ENCODE measurements at places on chromosomes 1 and 21. TPM values are rescaled to one million over a fixed set of nuclear protein-coding genes. Genes with fewer than 3 reads are reported as not detected.

DNA sequence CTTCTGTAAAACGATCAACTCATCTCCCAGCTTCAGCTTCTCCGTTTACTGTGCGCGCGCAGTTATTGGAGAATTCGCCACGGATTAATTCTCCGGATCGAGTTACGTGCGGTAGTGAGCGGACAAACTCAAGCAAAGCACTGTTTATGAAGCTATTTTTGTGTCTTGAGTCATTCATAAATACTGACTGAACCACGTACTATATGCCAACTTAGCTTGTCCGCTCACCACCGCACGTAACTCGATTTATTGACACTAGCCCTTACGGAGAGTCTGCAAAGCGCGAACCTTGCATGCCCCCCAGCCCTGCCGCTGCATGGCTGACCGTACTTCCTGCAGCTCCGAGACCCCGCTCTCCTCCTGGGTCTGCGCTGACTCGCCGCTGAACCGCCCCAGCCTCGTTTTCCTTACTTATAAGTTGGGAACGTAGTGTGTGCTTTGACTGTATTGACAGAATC lies 773 bp downstream of the CHD1L start:
- DNase-seq, result no peak
- H3K27me3 ChIP-seq, result no peaks in the 10 kb centered on the region
- H3K4me1 ChIP-seq, result peaks cover 18% of the 10 kb centered on the region

DNA sequence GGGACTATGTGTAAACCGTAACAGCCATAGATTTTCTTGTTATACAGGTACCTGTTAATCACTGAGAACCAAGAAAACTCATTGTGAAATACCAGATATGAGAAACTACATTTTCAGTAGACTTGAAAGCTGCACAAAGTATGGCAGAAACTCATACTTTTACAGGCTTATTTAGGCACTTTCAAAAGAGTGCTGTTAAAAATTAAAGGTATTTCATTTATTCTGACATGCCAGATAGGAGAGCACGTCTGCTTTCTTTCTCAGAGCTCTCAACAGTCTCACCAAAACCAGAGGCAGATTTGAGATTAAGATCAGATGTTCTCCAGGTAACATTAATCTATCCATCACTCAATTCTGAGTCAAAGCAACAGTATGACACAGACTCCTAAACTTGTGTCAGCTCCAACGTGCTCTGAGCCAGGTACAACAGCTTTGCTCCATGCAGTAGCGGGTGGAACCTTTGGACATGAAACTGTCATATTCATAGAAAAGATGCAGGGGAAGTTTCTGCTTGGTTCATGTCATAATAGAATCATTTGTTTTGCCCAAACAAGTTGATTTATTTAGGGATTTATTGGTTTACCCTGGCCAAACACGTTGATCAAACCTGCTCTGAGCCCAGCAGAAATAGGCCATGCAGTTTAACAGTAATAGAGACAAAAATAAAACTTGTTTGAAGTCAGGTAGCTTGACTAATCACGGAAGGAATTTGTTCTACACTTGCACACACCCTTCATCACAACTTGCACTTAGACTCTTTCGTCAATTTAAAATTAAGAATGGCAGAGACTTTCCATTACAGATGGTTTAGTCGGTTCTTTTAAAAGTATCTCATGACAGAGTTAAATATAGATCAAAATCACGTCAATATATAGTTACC lies 20.8 kb upstream of the TSNAX start:
- H3K36me3 ChIP-seq, result no peaks in the 10 kb centered on the region
- H3K4me1 ChIP-seq, result no peaks in the 10 kb centered on the region
- no peak overlapping the region for H3K4me3 ChIP-seq
- H3K27me3 ChIP-seq, result no peaks in the 10 kb centered on the region
- no peak for DNase-seq

The HSF2BP gene
- total RNA-seq, result 0.93 TPM

GRCh38 chr1:169874229-169874628 lies 19.5 kb downstream of the SCYL3 start:
- peaks cover 1% of the 10 kb centered on the region for H3K27me3 ChIP-seq
- peaks cover 34% of the 10 kb centered on the region for H3K36me3 ChIP-seq
- no peaks in the 10 kb centered on the region for H3K4me1 ChIP-seq
- no peak for DNase-seq
- H3K4me3 ChIP-seq, result no peak overlapping the region
- H3K27ac ChIP-seq, result no peak overlapping the region

DNA sequence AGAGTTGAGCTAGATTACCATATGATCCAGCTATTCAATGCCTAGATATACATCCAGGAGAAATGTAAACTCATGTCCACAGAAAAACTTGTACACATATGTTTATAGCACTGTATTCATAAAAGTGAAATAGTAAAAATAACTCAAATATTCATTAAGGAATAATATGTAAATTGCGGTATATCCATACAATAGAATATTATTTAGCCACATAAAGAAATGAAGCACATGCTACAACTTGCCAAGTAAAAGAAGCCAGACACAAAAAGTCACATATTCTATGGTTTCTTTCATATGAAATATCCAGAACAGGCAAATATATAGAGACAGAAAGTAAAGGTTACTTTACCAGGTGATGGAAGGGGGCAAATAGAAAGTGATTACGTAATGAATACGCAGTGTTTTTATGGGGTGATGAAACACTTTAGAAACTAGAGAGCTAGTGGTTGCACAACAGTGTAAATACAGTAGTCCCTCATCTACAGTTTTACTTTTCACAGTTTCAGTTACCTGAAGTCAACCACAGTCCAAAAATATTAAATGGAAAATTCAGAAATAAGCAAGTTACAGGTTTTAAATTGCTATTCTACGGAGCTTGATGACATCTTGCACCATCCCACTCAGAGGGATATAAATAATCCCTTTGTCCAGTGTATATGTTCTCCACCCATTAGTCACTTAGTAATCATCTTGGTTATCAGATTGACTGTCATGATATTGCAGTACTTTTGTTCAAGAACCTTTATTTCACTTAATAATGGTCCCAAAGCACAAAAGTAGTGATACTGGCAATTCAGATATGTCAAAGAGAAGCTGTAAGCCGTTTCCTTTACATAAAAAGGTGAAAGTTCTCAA lies 62.3 kb downstream of the ZNF644 start:
- DNase-seq, result no peak
- H3K27me3 ChIP-seq, result no peaks in the 10 kb centered on the region
- no peaks in the 10 kb centered on the region for H3K4me1 ChIP-seq
- H3K36me3 ChIP-seq, result peaks cover 3% of the 10 kb centered on the region
- H3K4me3 ChIP-seq, result no peak overlapping the region

The HHIPL2 gene
- total RNA-seq, result not detected

The PLA2G2D gene
- not detected for total RNA-seq

GRCh38 chr1:5709976-5710375 lies 282.2 kb downstream of the NPHP4 start:
- no peak overlapping the region for H3K27ac ChIP-seq
- H3K36me3 ChIP-seq, result no peaks in the 10 kb centered on the region
- peaks cover 1% of the 10 kb centered on the region for H3K4me1 ChIP-seq

DNA sequence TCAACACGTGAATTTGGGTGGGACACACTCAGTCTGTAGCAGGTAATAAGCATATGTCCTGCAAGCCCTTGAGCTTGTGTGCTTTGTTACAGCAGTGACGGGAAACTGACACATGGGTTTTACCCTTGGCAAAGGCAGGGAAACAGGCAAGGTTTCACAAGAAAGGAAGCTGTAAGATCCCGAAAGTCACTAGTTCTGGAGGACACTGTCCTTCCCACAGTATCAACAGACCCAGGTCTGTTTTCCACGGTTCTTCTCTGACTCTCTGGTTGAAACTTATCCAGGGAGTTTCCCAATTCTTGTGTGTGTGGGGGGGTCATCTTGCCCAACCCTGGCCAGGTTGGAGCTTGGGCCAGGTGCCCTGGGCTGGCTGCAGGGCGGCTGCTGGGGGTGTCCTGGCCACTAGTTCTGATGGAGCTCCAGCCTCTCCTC lies 29.3 kb upstream of the ZBTB21 start:
- no peak overlapping the region for H3K4me3 ChIP-seq
- H3K4me1 ChIP-seq, result no peaks in the 10 kb centered on the region
- no peaks in the 10 kb centered on the region for H3K36me3 ChIP-seq
- no peaks in the 10 kb centered on the region for H3K27me3 ChIP-seq
- no peak for DNase-seq

- H3K36me3 ChIP-seq, result no peaks in the 10 kb centered on the region
- H3K27ac ChIP-seq, result no peak overlapping the region
- DNase-seq, result no peak
- H3K27me3 ChIP-seq, result no peaks in the 10 kb centered on the region
These were observed 13.3 kb downstream of the PLXNA2 start for GRCh38 chr1:208230668-208231529.

- no peak overlapping the region for H3K4me3 ChIP-seq
- peaks cover 3% of the 10 kb centered on the region for H3K36me3 ChIP-seq
- DNase-seq, result no peak
- H3K27ac ChIP-seq, result no peak overlapping the region
These were observed 1.5 kb downstream of the EPRS1 start for GRCh38 chr1:220044678-220045355.

GRCh38 chr21:38186661-38187270 lies 70.0 kb upstream of the KCNJ15 start:
- H3K36me3 ChIP-seq, result no peaks in the 10 kb centered on the region
- no peak overlapping the region for H3K27ac ChIP-seq
- DNase-seq, result no peak
- H3K4me3 ChIP-seq, result no peak overlapping the region

GRCh38 chr1:221761354-221762002 lies 19.6 kb upstream of the DUSP10 start:
- no peaks in the 10 kb centered on the region for H3K27me3 ChIP-seq
- H3K4me3 ChIP-seq, result no peak overlapping the region
- no peaks in the 10 kb centered on the region for H3K36me3 ChIP-seq
- no peaks in the 10 kb centered on the region for H3K4me1 ChIP-seq
- H3K27ac ChIP-seq, result no peak overlapping the region
- no peak for DNase-seq

The NBPF12 gene
- total RNA-seq, result 7.2 TPM

The MYOM3 gene
- total RNA-seq, result 0.36 TPM

DNA sequence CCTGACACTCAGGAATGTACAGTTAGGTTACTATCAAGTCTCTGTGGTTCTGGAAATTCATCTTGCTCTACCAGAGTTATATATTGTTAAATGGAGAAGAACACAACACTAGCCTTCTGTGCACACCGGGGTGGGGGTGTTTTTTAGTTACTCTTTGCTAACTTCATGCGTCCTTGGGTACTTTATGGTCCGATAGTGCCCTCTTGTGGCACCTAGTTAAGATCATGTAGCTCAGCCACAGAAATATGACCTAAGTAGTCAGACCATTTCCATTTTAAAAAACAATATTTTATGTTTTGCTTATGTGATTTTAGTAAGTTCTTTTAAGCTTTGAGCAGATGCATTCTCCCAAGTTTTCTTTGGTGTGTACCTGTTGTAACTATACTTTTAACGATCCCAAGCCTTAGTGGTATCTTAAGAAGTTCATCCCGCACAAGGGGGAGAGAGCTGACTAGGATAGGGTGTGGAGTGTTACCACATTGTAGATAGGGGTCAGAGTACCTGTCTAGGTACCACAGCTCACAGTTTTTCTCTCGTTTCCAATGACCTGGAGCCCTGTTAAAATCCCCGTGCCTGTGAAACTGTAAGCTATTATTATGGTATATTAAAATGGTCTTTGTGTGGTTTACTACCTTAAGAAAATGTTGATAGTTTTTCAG lies 20.6 kb upstream of the SH3D21 start:
- H3K27ac ChIP-seq, result no peak overlapping the region
- H3K4me1 ChIP-seq, result no peaks in the 10 kb centered on the region
- H3K27me3 ChIP-seq, result no peaks in the 10 kb centered on the region
- H3K4me3 ChIP-seq, result no peak overlapping the region
- H3K36me3 ChIP-seq, result peaks cover 61% of the 10 kb centered on the region
- no peak for DNase-seq

DNA sequence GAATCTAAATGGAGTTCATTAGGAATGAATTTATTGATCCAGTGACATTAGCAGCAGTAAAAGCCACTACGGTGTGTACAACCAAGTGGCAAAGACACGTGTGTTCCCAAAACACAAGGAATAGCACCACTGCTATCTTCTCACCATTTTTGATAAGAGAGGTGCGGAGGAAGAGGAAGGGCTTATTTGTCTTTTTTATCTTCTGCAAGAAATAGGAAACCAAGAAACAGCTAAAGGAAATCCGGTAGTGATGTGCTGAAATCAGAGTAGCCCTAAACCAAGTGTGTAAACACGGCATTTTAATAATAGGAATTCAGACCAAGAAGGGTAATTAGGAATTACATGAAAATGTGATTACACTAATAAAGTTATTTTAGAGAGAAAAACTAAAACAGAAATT lies 9.1 kb upstream of the SCYL3 start:
- H3K4me3 ChIP-seq, result no peak overlapping the region
- no peaks in the 10 kb centered on the region for H3K4me1 ChIP-seq
- no peak for DNase-seq
- H3K27me3 ChIP-seq, result no peaks in the 10 kb centered on the region
- H3K27ac ChIP-seq, result no peak overlapping the region

DNA sequence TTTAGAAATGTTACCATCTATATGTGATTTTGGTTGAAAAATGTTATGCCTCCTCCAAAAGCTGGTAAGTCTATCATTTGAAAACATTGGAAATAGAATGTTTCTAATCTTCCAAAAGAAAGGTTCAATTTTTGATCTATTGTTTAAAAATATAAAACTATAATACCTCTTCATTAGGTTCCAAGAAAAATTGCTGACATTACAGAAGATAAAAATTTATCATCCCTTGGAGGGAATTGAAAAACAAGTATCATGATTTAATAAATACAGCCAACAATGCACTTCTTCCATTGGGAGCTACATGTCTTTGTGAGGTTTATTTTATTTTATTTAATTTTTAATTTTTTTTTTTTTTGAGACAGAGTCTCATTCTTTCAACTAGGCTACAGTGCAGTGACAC lies 148.5 kb downstream of the PIK3R3 start:
- no peaks in the 10 kb centered on the region for H3K27me3 ChIP-seq
- H3K36me3 ChIP-seq, result no peaks in the 10 kb centered on the region
- H3K4me1 ChIP-seq, result no peaks in the 10 kb centered on the region
- no peak overlapping the region for H3K27ac ChIP-seq
- DNase-seq, result no peak
- H3K4me3 ChIP-seq, result no peak overlapping the region

The CD101 gene
- total RNA-seq, result 1.1 TPM

- no peak overlapping the region for H3K27ac ChIP-seq
- H3K4me1 ChIP-seq, result no peaks in the 10 kb centered on the region
- no peak for DNase-seq
- H3K36me3 ChIP-seq, result no peaks in the 10 kb centered on the region
- H3K4me3 ChIP-seq, result no peak overlapping the region
These were observed 36.4 kb downstream of the DENND1B start for GRCh38 chr1:197738927-197739326.

DNA sequence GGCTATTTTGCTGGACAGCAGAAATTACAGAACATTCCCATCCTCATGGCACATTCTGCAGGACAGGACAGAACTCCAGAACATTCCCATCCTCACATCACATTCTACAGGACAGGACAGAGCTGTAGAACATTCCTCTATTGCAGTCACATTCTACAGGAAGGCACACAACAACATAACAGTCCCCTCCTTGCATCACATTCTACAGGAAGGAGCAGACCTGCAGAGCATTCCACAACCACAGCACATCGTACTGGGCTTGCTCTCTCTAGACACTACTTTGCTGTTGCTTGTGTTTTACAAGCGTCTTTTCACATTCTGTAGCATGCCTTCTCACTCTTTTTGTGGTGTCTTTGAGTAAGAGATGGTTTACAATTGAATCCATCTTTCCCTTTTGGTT lies 26.8 kb upstream of the ABCB10 start:
- H3K27ac ChIP-seq, result no peak overlapping the region
- no peaks in the 10 kb centered on the region for H3K36me3 ChIP-seq
- H3K4me1 ChIP-seq, result no peaks in the 10 kb centered on the region

Measured in H1 (cell line).